ENCODE measurements at places on chromosomes 7 and 10. TPM values are rescaled to one million over a fixed set of nuclear protein-coding genes. Genes with fewer than 3 reads are reported as not detected.

Gene SYT15
- total RNA-seq = not detected

Gene GLUD1
- total RNA-seq = 280 TPM

Gene MINDY4
- total RNA-seq = 6.7 TPM

Gene ITPRID1
- not detected for total RNA-seq

Gene PIK3AP1
- total RNA-seq = 0.12 TPM

Gene DLX6
- total RNA-seq = not detected

Gene ZNF485
- 3.0 TPM for total RNA-seq

Gene TSPAN33
- 0.11 TPM for total RNA-seq

Gene GDF2
- not detected for total RNA-seq

Gene SPDYE18
- total RNA-seq = not detected

Gene PALD1
- total RNA-seq = under 0.01 TPM

Gene SLC26A5
- not detected for total RNA-seq

Gene TAC1
- 0.33 TPM for total RNA-seq

Gene SYPL1
- total RNA-seq = 67.6 TPM

Gene TEX47
- total RNA-seq = not detected

Gene AKR1C1
- total RNA-seq = 86.1 TPM

Gene WIPF3
- total RNA-seq = not detected

Gene MNX1
- total RNA-seq = not detected

Gene PSMA2
- 152 TPM for total RNA-seq

Gene BUB3
- total RNA-seq = 147 TPM

Gene GRID1
- 0.33 TPM for total RNA-seq

Gene CUBN
- 0.87 TPM for total RNA-seq

Gene PTER
- total RNA-seq = 9.1 TPM

Gene TBC1D12
- 13.6 TPM for total RNA-seq

Gene MYL10
- total RNA-seq = not detected

Gene CFAP69
- 4.4 TPM for total RNA-seq

Gene TAS2R41
- total RNA-seq = not detected

Gene TMEM184A
- 0.11 TPM for total RNA-seq

Gene CLRN3
- total RNA-seq = not detected

Gene WDR86
- not detected for total RNA-seq

Gene MMP21
- under 0.01 TPM for total RNA-seq

Gene UCN3
- total RNA-seq = not detected

Gene ATRNL1
- total RNA-seq = 1.00 TPM

Gene SLC26A3
- total RNA-seq = not detected
